Epithelial cell of esophagus (primary cell): ENCODE measurements at places on chromosomes 3 and 15.

DNA sequence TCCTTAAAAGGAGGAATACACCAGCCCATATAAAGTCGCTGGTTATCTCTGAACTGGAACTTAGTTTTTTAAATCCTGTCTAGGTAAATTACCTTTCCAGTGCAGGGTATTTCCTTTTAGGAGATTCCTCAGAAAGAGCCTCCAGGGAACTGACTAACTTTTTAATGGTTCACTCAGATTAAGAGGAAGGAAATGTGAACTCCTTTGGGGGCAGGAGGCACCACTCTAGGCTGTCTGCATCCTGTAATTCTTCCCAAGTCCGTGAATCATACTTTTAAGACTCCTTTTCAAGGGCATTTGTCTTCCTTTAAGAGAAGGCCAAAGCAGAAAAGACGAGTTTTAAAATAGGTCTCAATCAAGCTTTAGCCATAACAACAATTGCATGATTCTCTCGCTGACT, 871.2 kb upstream of the NR2F2 start:
- DNase-seq, result peak; percentile 49

DNA sequence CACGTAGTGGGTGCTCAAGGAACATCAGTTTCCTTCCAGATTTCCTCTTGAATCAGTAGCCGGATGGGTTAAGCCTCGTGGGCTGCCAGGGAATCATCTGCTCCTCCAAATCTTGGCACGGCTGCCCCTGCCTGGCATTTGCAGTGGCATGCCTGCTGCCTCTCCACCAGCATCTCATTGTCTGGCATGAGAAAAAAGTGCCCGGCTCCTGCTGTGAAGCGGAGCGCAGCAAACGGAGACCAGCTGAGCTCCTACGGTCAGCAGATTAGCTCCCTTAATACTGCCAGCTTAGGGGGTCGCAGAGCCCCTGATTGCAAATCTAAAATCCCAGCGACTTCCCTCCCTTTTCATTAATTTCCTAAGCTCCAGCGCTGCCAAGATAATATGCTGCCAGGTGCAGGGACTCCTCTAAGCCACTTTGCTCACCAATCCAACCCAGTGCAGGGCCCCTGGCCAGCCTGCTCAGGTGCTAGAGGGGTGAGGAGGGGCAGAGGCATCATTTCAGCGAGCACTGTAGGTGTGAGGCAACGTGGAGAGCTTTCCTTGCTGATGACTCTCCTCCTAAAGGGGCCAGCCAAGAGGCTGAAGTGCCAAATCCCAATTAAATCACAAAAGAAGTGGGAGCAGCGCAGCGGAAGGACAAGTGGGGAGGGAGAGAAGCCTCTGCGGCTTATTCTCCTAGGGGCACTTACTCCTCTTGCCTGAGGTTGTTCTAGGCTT, 49.6 kb upstream of the ST8SIA2 start:
- DNase-seq, result no peak

- peak; percentile 68 for DNase-seq
Observed at GRCh38 chr3:114756506-114757279, 390.4 kb downstream of the ZBTB20 start.

- DNase-seq, result no peak
Observed at GRCh38 chr3:140319739-140320138, 358.1 kb upstream of the TRIM42 start.

DNA sequence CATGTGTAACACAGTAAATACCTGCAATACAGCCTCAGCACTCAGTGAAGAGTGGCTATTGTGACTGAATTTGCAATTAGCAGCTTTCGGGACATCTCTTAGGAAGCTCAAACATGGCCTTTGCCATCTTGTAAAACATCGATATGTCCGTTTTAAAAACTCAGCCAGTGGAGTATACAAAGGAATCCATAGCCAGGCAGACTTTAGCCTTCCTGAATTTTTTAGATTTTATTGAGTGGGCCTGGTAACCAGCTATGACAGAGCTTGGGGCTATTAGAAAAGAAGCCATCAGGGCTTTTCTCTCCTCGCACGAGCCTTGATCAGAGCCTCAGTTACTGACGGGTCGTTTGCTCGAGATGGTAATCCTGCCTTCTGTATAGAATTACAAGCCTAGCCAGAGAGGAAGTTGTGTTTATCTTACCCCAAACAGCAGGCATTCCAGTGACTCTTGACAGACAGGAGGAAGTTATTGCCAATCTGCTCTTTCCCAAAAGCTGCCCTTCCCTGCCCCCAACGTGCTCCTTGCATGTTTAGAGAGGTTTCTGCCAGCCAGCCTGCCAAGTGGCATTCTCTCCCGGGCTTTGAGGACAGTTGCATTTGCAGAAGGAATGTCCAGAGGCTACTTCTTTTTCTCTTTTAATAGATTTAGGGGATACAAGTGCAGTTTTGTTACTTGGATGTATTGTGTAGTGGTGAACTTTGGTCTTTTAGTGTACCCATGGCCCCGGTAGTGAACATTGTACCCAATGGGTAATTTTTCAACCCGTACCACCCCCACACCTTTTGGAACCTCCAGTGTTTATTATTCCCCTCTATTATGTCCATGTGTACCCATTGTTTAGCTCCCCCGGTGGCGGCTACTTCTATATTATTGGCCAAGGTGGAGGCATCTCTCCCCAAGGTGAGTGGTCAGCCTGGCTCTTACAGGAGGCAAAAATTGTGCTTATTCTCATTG, 40.6 kb downstream of the ITPR1 start:
- DNase-seq, result no peak

- no peak for DNase-seq
Observed at GRCh38 chr15:74540161-74540760, 759 bp upstream of the ARID3B start.
